Glomerular endothelial cell (primary cell): ENCODE measurements at places on chromosomes 7 and 10. TPM values are rescaled to one million over a fixed set of nuclear protein-coding genes. Genes with fewer than 3 reads are reported as not detected.

DNA sequence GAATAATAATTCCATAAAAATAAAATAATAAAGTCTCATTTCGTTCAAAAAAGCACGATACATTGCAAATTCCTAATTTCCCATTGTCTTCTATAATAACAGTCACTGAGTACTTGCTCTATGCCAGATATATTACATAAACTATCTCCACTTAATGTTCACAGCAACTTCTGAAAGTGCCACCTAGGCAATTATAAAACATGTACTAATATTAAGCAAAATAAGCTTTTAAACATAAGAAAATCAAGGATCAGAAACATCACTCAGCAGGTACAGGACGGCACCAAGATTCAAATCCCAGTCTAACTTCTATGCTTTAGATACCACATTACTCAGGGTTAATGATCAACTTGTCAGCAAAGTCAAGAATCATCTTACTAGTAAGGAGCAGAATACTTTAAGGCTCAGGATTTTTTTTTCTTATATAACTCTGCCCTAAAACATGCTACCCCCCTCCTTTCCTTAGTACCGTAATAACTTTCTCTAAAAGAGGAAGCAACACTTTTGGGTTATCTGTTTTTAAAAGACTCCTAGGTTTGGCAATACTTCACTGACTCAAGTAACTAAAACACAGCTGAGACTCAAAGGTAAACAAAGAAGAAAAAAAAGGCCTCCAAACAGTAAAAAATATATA is 51.3 kb downstream of the USP6NL start:
- no peak for DNase-seq

GPR141 gene
- not detected in 2 replicates for total RNA-seq

DNA sequence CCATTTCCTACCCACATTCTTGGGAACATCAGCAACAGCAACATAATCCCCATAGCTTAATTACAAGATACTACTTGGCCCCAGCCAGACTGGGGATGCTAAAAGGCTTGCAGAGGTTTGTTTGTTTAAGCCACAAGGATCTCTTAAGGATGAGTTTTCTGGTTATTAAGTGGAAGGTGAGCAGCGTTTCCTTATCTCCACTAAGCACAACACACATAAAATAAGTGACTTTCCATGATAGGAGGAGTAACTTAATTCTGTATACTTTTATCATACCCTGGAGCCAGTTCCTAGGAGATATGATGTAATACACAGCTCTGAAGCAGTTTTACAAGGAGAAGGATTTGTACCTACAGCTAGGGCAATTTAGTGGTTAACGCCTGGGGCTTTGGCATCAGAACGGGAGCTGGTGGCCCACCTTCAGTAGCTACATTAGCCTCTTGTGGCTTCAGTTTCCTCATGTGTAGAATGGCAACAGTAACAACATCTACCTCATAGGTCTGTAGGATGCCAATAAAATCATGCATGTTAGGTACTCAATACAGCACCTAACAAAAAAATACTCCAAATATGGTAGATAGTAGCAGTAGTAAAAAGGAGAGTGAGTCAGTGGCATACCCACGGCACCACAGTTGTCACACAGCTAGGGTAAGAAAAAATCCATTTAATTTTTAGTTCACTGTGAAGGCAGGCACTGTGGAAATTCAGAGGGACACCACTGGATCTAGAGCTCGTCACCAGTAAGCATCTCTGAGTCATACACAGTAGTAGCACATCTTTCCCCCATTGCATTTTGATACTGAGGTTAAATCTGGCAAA is 55.2 kb downstream of the DOCK4 start:
- no peak for DNase-seq

DNA sequence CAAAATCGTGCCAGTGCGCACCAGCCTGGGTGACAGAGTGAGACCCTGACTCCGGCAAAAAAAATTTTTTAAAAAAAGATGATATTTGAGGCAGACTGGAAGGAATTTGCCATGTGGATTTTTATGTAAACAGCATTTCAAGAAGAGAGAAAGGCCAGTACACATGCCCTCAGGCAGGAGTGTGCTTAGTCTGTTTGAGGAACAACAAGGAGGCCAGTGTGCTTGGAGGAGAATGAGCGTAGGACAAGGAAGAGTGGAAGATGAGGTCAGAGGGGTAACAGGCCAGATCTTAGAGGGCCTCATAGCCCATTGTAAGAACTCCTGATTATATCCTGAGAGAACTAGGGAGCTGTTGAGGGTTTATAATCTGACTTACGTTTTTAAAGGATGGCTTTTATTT is 17.2 kb upstream of the STRIP2 start:
- no peak for DNase-seq

PTPN12 gene
- 81.5 and 136 TPM in 2 replicates for total RNA-seq

- no peak for DNase-seq
These were observed 804 bp downstream of the FRAT1 start for GRCh38 chr10:97319671-97320479.

VWC2 gene
- not detected in 2 replicates for total RNA-seq

DNA sequence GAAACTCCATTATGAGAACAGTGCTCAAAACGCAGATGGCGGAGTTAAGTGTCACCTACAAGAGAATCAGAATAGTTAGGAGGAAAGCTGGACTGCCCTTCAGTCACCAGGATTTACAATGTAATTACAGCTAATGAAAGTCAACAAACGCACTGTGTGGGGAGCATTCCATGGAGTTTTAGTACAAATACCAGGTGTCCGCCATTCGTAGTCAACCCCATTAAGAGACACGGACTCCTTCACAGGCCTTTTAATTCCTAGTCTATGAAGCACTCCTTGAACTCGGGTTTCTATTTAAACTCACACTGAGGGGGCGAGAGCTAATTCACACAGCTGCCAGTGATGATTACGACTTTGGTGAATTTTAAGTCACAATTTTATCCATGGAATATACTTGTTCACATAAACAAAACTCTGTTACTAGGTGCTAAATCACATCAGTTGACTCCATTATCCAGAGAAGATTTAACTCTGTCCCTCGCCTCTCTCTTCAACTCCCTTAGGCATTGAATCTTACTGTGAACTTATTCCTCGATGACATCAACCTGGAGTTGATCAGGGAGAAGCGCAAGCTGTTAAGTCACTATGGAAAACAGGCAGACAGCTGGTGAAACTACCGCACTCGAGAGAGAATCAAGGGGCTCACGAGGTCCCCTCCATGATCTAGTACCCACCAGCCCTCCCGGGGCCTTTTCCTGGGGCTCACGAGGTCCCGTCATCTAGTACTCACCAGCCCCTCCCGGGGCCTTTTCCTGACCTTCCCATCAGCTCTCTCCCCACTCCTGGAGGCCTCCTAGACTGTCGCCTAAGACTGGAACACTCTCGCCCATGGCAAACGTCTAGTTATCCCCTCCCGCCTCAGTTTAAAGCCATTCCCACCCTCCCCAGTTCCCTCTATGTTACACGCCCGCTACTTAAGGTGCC is 1.5 kb downstream of the ZFAND2A start:
- no peak for DNase-seq

DNA sequence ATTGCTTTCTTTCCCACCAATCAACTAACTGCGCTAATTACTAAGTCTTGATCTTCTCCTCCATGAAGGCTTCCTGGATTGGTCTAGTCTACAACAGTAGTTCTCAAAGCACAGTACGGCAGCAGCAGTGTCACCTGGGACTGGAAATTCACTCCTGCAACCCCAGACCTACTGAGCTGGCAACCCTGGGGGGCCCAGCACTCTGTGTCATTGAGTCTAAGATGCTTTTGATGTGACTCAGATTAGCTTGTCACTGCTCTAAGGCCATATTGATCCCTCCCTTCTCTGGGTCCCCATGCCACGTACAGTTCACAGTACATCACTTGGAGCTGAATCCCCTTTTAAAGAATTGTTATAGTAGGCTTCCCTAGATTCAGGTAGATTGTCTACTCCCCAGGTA is 65.7 kb upstream of the KMT2C start:
- DNase-seq: no peak

GRCh38 chr10:44993922-44994751 is 6.6 kb upstream of the ZNF22 start:
- DNase-seq: no peak

GRCh38 chr10:86813101-86813500 is 56.7 kb downstream of the BMPR1A start:
- no peak for DNase-seq

- no peak for DNase-seq
These were observed at the start of gene GJC3 for GRCh38 chr7:99928994-99929729. GJC3 (minus strand) TSS chr7:99929620; CDS start chr7:99929620, 0 bp downstream.

DNA sequence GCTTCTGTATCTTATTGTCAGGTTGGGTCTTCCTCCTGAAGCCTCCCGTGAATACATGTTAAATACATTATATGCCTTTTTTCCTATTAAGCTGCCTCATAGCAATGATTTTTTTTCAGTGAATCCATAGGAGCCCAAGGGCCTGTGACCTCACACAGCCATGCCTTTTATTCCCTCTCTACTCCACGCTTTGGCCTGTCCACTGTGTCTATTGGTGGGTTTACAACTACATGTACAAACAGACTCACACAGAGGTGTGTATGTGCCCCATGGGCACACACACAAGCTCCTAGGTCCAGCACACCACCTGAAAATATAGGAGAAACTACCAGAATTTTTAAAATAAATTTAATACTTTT is 560.4 kb downstream of the IPMK start:
- DNase-seq: no peak

GRCh38 chr10:116226766-116227165 is 46.2 kb downstream of the GFRA1 start:
- DNase-seq: no peak

GRCh38 chr10:62388328-62388727 is 14.2 kb downstream of the ZNF365 start:
- no peak for DNase-seq

DNA sequence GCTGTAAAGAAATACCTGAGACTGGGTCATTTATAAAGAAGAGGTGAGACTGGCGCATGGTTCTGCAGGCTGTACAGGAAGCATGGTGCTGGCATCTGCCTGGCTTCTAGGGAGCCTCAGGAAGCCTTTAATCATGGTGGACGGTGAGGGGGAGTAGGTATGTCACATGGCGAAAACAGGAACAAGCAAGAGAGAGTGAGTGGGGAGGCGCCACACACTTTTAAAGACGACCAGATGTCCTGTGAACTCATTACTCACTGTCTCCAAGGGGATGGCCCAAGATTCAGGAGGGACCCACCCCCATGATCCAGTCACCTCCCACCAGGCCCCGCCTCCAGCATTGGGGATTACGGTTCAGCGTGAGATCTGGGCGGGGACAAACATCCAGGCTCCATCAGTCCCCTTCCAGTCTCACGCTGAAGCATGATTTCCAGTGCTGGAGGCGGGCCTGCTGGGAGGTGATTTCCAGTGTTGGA is 3.2 kb downstream of the ZNF316 start:
- no peak for DNase-seq

- DNase-seq: no peak
These were observed 271.2 kb upstream of the IGFBP3 start for GRCh38 chr7:46192271-46192670.

- no peak for DNase-seq
These were observed 663.5 kb upstream of the SEMA3D start for GRCh38 chr7:85850381-85850780.

ZMIZ1 gene
- total RNA-seq: 25.8 and 50.1 TPM in 2 replicates

DNA sequence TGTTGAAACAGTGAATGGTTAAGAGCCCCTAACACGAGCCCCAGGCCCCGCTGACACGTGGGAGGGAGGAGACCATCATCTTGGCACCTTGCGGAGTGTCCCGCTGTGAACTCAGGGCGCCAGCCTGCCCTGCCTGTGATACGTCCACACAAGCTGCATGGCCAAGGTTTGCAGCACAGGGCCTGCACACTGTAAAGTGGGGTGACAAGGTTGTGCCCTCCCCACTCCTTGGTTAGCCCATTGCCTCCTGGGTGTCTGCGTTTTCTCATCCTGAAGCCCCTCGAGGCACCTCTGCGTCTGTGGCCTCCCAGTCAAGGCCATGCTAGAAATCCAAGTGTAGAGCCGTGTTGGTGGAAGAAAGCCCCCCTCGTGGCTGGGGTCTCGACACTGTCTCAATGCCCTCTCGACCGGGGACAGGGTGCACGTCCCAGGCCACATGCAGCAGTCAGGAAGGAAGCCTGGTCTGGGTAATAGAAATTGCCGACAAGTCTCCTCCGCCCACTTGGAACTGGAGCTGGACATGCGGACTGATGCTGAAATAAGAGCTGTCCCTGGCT is 192.1 kb downstream of the DNAJB6 start:
- DNase-seq: no peak

- no peak for DNase-seq
These were observed 5.5 kb downstream of the FXYD4 start for GRCh38 chr10:43376828-43377423.

DNA sequence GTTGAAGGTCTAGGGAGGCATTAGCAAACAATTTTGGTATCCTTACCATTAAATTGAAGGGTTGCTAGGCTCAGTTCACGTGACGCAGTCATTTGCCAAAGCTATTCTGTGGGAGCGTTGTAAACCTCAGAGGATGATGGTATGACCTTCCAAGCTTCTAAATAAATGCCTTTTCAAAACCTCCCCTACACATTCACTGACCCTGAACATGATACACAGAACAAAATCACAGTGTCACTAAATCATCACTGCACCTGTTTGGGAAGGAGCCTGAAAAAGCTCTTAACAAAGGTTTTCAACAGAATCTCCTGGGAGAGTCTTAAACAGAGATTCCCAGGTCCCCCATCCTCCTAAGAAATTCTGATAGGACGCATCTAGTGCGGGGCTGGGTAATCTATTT is 13.2 kb upstream of the CCDC172 start:
- no peak for DNase-seq

GRCh38 chr10:33402220-33403073 is 68.0 kb upstream of the NRP1 start:
- DNase-seq: no peak

NANOS1 gene
- 0.82 and 2.8 TPM in 2 replicates for total RNA-seq

DNA sequence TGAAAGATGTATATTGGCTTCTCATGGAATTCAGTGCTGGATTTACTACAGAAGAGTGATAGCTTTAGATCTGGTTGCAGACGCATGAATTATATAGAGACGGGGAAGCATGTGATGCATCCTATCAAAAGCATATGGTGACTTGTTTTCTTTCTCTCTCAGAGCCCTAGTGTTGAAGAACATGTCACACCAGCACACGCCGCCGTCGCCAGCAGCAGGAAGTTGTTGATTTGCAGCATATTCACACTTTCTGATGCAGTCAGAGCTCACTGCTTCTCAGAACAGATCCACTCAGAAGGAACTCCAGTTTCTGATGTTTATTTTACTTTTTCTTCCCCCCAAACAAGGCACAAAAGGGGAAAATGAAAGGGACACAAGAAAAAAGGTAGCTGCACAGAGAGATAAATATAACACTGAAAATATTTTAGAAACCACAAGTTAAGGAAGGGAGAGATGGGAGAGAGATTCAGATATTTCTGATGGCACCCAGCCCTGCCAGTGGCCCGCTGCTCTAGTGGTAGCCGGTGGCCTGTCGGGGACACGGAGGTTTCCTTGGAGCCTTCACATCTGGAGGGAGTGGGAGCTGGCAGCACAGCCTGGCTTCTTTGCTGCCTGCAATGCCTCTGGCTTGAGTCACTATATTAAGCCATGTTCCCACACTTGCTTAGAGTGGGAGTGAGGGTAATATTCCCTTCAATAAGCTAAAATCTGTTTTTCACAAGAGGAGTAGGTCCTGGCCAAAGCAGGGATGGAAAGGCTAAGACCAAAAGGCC is 123.2 kb downstream of the NRP1 start:
- no peak for DNase-seq

AKR1C4 gene
- not detected in 2 replicates for total RNA-seq

OR6V1 gene
- not detected in 2 replicates for total RNA-seq

NACAD gene
- 7.3 and 7.9 TPM in 2 replicates for total RNA-seq

- no peak for DNase-seq
These were observed 81.0 kb downstream of the SAMD9 start for GRCh38 chr7:93036807-93037206.
